ENCODE measurements at places on chromosomes 3 and 15.
A peak's percentile ranks its signal among the peaks of the same experiment; 100 is the strongest.

- no peak for DNase-seq
Observed at GRCh38 chr3:16289144-16289889, 24.3 kb downstream of the OXNAD1 start.

- no peak for DNase-seq
Observed at GRCh38 chr3:4751502-4752101, 227.6 kb upstream of the BHLHE40 start.

GRCh38 chr3:106376016-106376570, 507.3 kb upstream of the CBLB start:
- DNase-seq, result no peak

DNA sequence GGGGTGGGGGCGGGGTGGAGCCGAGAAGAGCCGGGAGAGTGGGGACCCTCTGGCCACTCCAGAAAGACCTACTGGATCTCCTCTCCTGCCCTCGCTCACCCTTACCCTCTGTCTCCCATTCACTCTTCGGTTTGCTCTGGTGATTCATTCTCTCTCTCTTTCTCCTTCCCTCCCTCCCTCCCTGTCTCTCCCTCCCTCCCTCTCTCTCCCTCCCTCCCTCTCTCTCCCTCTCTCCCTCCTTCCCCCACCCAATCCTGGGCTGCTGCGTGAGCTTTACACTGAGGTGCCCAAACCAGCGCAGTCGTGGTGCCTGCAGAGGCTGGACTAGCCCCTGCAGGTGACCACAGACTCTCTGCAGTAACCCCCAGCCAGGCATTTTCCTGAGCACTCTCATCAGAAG, 32.2 kb upstream of the ADAMTS17 start:
- DNase-seq, result no peak

DNA sequence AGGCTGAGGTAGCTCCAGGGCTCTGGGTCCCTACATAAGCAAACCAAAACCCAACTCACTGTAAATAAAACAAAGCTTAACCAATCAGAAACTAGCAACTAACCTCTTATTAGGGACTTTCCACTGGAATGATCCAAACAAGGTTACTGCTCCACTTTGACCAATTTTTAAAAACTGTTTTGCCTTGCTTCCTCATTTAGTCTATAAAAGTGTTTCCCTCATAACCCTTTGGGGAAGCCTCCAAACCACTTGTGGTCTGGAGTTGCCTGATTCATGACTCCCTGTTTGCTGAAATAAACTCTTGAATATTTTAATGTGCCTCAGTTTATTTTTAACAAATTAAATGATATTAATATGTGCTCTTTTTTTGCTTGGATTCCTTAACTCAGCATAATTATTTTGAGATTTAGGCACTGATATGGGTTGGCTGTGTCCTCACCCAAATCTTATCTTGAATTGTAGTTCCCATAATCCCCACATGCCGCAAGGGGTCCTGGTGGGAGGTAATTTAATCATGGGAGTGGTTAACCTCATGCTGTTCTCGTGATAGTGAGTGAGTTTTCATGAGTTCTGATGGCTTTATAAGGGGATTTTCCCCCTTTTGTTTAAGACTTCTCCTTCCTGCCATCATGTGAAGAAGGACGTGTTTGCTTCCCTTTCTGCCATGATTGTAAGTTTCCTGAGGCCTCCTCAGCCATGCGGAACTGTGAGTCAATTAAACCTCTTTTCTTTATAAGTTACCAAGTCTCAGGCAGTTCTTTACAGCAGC, 90.6 kb downstream of the CD200R1L start:
- DNase-seq, result no peak

DNA sequence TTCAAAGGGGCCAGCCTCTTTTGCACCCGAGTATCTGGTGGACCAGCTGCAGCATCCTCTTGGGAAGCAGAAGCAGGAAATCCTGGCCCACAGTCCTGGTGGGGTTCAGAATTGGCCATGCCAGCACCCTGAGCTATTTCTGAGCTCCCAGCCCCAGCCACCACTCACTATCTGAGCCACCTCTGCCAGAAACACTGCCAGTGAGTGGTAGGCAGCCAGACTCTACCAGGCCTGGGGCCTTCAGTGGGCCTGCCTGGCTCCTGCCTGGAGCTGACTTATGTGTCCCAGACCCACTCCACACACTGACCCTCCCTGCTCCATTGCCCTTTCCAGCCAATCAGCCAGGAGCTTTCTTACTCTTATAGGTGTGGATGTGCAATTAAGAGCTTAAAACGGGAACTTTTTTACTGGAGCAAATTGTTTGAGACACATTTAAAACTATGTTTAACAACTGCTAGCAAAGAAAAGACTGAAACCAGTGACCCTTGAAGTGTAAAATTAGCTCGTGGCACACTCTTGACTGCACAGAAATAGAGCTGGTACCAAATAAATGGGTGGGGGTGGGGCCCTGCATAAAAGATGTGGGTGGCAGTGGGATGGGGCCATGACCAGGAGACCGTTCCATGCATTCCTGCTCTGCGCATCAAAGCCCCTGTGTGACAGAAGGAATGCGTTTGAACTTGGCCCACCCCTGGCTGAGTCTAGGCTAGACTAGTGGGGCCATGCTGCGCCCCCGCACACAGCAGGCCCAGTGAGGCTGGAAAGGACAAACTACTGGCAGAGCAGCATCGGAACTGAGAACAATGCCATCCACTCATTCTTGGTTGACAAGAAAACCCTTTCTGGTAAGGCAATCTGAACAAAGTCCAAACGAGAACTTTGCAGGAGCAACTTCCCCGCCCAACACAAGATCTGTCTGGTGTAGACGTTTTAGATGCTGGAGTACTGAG, 48.0 kb downstream of the CTNNB1 start:
- no peak for DNase-seq

DNA sequence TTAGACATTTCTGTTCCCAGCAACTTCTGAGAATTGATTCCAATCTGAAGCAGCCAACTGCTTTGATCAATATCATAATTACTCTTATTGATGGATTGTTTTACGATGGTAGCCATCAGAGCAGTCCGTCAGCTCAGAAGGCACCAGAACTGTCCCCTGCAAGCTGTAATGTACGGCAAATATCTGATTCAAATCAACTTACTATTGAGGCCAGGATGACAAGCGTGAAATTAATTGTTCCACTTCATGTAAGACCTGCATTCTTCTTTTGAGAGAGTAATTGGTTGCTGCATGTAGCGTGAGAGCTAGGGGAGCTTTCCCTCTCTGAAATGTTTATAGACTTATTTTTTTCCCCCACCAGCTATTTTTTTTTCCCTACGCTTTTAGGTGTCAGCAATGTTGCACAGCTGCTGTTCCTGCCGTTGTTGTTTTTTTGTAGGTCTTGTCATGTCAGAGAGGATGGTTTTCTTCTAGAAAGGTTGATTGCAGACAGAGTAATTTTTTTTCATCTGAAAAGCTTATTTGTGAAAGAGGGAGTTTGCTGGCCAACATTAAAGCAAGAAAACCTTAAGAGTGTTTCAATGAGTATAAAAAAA, 134.9 kb downstream of the CACNA2D3 start:
- DNase-seq, result no peak

GRCh38 chr15:65818927-65819562, 27.0 kb upstream of the DENND4A start:
- DNase-seq, result no peak

DNA sequence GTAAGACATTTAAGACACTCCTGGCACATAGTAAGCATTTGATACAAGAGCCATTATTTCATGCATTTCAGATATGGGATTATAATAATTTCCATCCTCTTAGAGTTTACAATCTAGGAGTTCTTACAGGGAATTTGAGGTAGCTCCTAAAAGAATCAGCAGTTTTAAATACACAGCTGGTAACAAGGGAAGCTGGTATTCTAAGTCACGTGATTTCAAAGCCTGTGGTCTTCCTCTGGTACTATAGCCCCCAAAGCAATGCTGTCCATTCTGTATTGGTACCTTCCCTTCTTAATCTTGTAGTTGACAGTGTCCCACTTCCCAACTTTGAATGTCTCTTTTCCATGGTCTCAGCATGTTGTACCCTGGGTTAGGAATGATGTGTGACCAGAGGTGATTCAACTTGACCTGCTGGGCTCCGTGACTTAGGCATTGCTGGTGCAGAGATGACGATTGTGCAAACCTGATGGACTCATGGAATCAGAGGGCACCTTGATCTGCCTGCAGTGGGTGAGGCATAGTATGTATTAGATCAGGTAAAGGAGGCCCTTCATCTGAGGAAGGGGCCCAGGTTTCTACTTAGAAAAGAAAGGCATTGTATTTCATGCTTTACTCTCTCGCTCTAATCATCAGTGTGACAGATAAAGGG, 122.9 kb downstream of the AKAP13 start:
- no peak for DNase-seq

DNA sequence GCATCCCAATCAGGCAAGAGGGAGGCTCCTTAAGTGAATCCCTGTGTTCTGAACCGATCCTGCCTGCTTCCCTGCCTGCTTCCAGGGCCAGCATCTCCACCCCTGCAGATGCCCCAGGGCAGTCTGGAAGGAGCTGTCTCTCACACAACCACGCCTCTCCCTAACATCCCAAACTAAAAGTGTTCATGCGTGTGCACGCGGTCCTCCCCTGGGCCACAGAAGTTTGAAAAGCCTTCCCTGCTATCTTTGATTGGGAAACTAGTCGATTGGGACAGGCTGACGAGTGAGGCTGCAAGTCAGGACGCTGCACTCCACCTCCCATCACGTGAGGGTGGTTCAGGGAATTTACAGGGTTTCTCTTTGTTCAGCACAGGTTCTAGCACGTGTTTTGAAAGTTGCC, 340.9 kb upstream of the ICE2 start:
- no peak for DNase-seq

GRCh38 chr3:45526441-45526840, 68.1 kb upstream of the LIMD1 start:
- no peak for DNase-seq

GRCh38 chr3:55296791-55297190, 190.3 kb downstream of the WNT5A start:
- DNase-seq, result no peak

DNA sequence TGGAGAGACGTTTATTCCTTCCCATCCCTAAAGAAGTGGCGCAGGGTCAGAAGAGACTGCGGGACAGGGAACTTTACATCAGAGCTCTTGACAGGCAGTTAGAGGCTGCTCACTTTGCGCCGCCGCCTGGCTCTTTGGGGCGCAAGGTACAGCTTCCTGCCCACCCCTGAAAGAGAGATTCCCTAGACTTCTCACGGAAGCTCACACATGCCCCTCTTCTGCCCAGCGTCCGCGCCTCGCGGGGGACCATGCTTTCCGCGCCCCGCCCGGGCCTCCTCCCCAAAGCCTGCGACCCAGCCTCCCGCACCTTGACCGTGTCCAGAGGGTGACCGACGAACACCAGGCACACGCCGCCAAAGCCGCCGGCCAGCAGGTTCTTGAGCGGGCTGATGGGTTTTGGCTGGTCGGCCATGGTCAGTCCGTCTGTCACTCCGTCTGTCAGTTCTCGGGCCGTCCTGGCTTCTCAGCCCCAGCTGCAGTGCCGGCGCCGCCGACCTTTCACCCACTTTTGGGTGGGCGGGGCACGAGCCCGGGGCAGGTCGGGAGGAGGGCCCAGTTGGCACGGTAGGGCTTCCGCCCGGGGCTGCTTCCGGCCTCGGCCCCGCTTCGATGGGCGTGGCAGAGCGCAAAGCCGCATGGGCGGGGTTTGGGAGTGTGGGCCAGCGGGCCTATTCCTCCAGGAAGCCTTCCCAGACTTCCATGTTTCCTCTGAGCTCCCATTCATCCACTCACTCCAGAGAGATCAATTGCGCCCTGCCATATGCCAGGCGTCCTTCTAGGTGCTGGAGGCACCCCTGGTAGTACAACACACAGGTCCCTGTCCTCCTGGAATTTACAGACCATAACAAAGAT, at the start of gene SLC25A20:
Gene SLC25A20, minus strand, starts transcription at position 500 of the 852 bp plus-strand sequence. Its CDS starts 88 bp downstream, at position 412.
- DNase-seq, result peak; percentile 84

GRCh38 chr3:192843723-192844485, 73.8 kb downstream of the MB21D2 start:
- DNase-seq, result no peak

DNA sequence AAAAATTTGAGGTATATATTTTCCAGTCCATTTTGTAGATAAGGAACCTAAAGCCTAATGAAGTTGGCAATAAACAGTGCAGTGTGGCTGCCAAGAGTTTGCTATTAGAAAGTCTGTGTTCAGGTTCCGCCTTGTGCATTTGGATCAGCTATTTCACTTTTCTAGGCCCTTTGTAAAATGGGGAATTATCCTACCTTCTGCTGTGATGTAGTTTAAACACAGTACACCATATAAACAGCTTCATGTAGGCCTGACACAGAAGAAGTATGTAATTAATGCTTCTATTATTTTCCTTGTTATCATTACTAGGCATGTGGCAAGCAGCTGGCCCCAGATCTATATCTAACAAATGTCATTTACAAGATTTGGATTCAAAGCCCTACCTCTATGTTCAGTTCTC, 456.3 kb downstream of the GABRG3 start:
- DNase-seq, result no peak

GRCh38 chr15:36331531-36332275, 247.7 kb upstream of the CDIN1 start:
- DNase-seq, result no peak

- DNase-seq, result no peak
Observed at GRCh38 chr15:63367390-63367789, 14.3 kb downstream of the CA12 start.

GRCh38 chr3:107959550-107960154, 131.2 kb downstream of the CD47 start:
- no peak for DNase-seq

- peak; percentile 34 for DNase-seq
Observed at GRCh38 chr3:15860014-15860934, 62.5 kb upstream of the ANKRD28 start.

DNA sequence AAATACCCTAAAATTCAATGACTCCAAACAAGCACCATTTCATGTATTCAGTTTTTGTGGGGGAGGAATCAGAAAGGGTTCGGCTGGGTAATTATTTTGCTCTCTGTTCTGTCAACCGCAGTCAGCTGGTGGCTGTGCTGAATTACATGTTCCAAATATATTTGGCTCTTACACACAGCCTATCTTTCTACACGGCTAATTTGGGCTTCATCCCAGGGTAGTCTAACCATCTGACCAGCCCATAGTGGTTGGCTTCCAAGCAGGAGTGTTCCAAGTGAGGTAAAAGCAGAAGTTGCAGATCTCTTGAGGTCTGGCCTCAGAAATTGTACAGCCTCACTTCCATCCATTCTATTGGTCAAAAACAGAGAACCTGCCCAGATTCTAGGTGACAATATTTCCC, 760.8 kb upstream of the SEMA6D start:
- no peak for DNase-seq

DNA sequence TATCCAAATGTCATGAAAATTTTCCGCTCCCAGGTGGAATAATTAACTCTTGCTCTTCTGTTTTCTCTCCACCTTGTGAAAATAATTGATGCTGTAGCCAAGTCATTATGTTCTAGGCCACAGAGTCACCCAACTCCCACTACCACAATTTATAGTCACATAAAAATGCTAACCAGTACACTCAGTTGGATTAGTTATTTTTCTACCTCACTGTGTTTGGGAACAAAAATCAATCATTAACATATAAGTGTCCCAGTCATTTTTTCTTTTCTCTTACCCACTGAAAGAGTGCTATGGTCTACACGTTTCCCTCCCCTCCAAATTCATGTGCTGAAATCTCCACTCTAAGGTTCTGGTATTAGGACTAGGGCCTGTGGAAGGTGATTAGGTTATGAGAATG, 255.6 kb upstream of the LMCD1 start:
- no peak for DNase-seq

Measured in stimulated activated CD8-positive, alpha-beta memory T cell treated with anti-CD3 and anti-CD28 coated beads, Interleukin-7, amount 100 ng/mL, for 4 hours (primary cell).